ENCODE measurements at places on chromosomes 2 and 18.

- DNase-seq = no peak
Observed at GRCh38 chr2:158061763-158062162, 39.9 kb upstream of the UPP2 start.

- DNase-seq = no peak
Observed at GRCh38 chr2:196481324-196481697, 158.2 kb upstream of the CCDC150 start.

- no peak for DNase-seq
Observed at GRCh38 chr2:43139996-43140621, 86.3 kb downstream of the ZFP36L2 start.

GRCh38 chr18:56812674-56813073 lies 161.5 kb downstream of the WDR7 start:
- no peak for DNase-seq

DNA sequence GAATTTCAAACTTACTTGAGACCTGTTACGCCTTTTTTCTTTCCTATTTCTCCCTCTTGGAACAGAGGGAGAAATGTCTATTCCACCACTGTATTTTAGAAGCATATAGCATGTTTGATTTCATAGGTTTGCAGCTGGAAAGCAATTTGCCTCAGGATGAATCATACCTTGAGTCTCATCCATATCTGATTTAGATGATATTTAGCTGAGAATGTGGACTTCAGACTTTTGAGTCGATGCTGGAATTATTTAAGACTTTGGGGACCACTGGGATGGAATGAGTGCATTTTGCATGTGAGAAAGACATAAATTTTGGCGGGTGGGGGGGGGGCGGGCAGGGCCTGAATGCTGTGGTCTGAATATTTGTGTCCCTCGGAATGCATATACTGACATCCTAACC lies 282.7 kb upstream of the STON1 start:
- DNase-seq = no peak

GRCh38 chr2:143801561-143801960 lies 672.3 kb downstream of the ARHGAP15 start:
- no peak for DNase-seq

- DNase-seq = no peak
Observed at GRCh38 chr18:42480441-42480840, 525.4 kb downstream of the PIK3C3 start.

GRCh38 chr2:208142925-208143799 lies 2.8 kb downstream of the CRYGB start:
- no peak for DNase-seq

GRCh38 chr2:153986488-153987229 lies 114.9 kb downstream of the GALNT13 start:
- DNase-seq = no peak

Data from CD4-positive, alpha-beta T cell treated with Interferon gamma for 1 hour (primary cell).